Esophagus squamous epithelium (tissue), 5 donors: ENCODE measurements at places on chromosomes 13 and 19.

DNA sequence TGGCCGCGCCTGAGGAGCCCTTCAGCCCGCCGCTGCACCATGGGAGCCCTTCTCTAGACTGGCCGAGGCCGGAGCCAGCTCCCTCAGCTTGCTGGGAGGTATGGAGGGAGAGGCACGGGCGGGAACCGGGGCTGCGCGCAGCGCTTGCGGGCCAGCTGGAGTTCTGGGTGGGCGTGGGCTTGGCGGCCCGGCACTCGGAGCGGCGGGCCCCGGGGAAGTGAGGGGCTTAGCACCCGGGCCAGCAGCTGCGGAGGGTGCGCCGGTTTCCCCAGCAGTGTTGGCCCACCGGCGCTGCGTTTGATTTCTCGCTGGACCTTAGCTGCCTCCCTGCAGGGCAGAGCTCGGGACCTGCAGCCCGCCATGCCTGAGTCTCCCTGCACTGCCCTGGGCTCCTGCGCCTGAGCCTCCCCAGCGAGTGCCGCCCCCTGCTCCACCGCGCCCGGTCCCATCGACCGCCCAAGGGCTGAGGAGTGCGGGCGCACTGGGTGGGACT is 1890.0 kb upstream of the PCDH20 start:
- no peak for DNase-seq

- DNase-seq, result no peak
These were observed 261 bp downstream of the FARP1 start for GRCh38 chr13:98143157-98143553.

DNA sequence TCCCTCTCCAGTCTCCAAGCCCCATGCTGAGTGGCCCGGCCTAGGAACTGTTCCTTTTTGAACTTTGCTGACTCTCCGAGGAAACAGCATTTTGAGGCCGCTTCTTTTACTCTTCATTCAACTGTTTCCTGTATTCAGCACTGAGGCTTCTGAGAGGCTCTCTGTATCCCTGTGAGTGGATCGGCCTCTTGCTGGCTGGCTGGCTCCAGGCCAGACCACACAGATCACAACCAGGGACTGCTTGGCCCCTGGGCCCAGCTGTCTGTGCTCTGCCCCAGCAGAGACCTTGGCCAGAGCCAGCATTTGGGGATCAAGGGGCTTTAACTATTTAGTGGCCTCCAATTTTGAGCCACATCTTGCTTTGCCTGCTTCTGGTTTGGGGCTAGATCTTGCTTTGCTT is 75.6 kb upstream of the KL start:
- DNase-seq, result no peak

DNA sequence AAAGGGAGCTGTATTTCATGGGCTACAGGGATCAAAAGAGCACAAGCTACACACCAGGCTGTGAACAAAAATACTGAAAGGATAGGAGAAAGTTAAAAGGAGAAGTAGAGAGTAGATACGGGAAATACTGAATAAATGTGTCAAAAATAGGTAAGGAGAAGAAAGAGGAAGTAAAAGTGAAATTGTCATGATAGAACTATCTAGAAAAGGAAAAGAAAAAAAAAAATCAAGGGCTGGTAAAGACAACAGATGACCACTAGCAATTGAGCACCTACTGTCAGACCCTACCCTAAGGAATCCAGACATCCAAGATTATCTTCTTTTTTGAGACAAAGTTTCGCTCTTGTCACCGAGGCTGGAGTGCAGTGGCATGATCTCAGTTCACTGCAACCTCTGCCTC is 4.8 kb downstream of the RUBCNL start:
- no peak for DNase-seq

DNA sequence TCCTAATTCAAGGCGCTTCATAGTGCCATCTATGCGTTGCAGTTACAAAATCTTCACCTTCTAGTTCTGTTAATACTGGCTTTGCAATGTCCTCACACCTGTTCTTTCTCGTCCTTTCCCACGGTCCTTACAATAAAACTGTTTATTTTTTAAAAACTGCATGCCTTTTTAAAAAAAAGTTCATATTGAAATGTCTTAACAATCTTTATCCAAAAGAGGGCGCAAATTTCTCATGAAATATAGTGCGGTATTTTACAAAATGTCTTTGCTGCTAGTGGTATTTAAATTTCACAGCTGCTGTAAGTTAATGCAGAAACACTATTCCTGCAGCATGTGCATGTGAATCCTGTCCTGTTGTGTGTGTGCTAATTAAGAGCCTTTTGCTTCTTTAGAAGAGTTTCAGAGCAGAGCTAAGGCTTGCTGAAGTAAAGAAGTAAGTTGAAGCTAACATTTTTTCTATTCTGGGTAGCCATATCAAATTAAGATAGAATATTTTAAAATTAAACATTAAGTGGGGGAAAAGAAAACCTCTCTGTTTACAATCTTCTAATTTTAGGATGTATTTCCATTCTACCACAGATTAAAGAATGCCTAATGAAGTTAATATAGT is 15.8 kb upstream of the CLDN10 start:
- no peak for DNase-seq
